Renal pelvis (tissue), 12 donors: ENCODE measurements at places on chromosomes 4 and X. TPM values are rescaled to one million over a fixed set of nuclear protein-coding genes. Genes with fewer than 3 reads are reported as not detected.

GRCh38 chrX:39941332-39941920 lies 156.3 kb downstream of the BCOR start:
- DNase-seq = no peak

DNA sequence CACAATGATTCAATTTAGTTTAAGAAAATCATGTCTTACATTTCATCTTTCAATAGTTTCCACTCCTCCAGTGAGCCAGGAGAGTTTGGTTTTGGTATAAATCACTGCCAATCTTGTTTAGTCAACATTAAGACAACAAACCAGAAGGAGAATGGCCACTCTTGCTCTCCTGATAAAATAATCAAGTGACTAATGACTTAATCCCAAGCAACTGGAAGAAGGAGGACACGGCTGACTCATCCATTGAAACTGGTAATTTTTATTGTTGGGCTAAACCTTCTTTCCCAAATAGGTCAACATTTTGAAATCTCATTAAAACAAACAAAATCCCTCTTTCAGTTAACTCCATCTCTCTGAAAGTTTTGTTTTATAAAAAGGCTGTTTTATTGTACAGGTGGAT lies 230.2 kb downstream of the CLCN4 start:
- DNase-seq = no peak

DNA sequence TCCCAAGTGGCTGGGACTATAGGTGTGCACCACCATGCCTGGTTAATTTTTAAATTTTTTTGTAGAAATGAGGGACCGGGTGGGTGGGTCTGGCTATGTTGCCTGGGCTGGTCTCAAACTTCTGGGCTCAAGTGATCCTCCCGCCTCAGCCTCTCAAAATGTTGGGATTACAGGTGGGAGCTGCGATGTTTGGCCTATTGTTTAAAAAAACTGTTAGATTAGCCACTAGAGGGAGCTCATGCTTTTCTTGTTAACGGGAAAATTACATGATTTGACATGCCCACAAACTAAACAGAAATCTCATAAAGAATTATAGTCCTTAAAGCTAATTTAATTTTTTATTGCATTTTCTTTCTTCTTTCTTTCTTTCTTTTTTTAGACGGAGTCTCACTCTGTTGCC lies 5.0 kb upstream of the SDAD1 start:
- no peak for DNase-seq

DNA sequence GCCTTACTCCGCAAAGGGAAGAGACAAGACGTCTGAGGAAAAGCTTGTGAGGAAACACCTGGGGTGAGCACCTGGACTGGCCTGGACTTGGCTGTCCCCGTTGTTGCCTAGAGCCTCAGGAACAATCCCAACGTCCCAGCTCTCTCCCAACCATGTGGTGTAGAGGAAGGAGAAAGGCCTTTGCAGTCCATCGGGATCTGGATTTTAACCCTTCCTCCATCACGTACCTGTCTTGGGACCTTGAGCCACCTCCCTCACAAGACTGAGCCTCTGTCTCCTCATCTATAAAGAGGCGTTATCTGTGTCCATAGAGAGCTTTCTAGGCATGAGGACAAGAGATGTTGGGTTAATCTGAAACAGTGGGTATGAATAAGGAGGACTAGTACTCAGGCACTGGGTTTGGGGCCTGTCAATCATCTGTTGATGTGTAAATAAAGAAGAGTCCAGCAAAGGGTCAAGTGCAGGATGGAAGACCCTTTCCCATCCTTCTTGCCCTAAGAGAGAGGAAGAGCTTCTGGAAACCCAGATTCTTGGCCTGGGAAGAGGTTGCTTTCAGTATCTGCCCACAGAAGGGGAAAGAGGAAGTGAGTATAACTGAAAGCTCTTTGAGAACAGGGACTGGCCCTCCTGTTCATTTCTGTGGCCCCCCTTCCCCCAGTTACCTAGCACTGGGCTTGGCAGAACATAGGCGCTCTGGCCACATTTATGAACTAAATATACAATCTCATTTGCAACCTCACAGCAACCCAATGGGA lies 137.1 kb downstream of the PJA1 start:
- no peak for DNase-seq

DNA sequence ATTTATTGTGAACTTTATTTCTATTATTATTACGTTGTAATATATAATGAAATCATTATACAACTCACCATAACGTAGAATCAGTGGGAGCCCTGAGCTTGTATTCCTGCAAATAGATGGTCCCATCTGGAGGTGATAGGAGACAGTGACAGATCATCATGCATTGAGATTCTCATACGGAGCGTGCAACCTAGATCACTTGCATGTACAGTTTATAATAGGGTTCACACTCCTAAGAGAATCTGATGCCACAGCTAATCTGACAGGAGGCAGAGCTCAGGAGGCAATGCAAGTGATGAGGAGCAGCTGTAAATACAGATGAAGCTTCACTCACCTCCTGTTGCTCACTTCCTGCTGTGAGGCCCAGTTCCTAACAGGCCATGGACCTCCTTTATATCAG lies 2170.2 kb downstream of the PCDH7 start:
- DNase-seq = no peak

GRCh38 chrX:134580907-134581306 lies 77.4 kb downstream of the PLAC1 start:
- no peak for DNase-seq

- DNase-seq = no peak
Observed at GRCh38 chr4:20358110-20358509, 106.4 kb downstream of the SLIT2 start.

DNA sequence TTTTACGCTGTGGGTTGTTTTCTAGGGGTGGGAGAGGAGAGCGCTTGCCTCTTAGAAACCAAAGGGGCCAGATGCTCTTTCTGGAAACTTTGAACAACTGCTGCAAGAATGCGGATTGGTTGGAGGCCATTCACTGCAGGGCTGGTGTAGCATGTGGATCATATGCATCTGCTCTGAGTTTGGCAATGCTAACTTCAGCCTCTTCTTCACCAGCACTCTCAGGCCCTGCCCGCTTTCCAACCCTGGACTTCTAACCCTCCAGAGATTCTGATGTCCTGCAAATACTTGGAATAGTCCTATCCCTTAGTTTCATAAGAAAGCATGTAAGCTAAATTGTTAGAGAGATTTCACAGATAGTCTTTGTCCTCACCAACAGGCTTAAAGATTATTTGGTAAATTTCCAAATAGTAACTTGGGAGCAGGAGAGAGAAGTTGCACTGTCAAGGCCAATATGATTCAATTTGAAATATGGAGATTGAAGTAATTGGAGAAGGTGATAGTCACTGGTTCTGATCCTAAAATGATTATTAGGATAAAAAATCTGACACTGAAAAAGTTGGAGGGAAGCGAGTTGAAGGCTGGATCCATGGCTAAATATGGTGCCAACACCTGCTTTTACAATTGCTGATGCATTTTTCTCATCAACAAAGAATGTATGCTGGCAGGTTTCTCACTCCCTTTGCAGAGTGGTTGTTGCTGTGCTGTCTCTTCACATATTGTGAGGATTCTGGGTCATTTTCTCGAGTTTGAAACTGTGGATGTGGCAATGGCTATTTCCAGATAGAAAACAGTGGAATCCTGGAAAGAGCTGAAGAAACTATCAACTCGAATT lies 210.4 kb downstream of the PTTG2 start:
- DNase-seq = no peak

GRCh38 chr4:150299816-150300215 lies 221.6 kb downstream of the DCLK2 start:
- no peak for DNase-seq

DNA sequence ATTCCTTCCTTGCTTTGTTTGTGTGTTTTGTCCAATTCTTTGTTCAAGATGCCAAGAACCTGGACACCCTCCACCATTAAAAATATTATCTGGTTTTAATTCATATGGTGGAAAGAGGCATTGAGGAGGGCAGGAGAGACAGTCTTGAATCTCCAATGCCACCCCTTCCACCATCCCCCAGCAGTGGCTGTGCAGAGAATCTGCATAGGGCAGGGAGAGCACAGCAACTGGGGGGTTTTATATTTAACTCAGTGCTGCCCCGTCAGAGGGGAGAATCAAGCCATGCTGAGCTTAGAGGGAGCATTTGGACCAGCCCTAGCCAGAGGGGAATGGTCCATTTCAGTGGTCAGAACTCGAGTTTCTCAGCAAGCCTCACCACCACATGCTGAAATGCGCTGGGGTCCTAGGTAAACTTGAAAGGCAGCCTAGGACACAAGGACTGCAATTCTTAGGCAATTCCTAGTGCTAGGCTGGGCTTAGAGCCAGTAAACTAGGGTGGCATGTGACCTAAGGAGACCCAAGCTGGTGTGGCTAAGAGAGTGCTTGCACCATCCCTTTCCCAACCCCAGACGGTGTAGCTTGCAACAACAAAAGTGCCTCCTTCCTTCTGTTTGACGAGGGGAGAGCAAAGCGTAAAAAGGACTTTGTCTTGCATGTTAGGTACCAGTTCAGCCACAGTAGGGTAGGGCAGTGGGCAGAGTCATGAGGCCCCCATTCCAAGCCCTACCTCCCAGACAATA lies 34.2 kb downstream of the CCDC158 start:
- DNase-seq = no peak

- DNase-seq = no peak
Observed at GRCh38 chr4:182169572-182169971, 73.6 kb upstream of the TENM3 start.

GRCh38 chrX:15645266-15645665 lies 19.3 kb downstream of the CLTRN start:
- DNase-seq = no peak

GRCh38 chr4:149741186-149741831 lies 74.3 kb downstream of the IQCM start:
- no peak for DNase-seq

GRCh38 chrX:63530654-63531053 lies 179.5 kb upstream of the SPIN4 start:
- no peak for DNase-seq

DNA sequence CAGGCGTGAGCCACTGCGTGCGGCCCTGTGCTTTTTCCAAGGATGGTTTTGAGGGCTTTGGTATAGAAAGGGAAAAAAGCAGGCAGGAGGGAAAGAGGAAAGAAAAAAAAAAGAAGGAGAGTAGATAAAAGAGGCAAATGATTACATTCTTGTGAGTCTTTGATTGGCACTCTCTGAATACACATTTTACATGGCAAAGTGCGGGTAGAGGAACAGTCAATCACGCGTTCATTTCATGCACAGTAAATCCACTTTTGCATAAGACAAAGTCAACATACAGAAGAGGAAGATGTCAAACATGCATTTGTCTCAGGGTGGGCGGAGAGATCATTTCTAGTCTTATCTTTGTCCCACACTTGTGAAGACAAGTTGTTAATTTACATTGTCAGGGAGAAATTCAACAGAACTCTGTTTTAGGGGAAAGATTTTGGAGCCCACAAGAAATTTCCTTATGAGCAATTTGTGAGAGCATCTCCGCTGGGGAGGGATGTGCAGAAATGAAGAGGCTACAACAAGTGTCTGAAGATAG lies 183.2 kb downstream of the DHRSX start:
- no peak for DNase-seq

GRCh38 chrX:18390941-18391538 lies 34.4 kb upstream of the CDKL5 start:
- DNase-seq = peak; percentile 29

DNA sequence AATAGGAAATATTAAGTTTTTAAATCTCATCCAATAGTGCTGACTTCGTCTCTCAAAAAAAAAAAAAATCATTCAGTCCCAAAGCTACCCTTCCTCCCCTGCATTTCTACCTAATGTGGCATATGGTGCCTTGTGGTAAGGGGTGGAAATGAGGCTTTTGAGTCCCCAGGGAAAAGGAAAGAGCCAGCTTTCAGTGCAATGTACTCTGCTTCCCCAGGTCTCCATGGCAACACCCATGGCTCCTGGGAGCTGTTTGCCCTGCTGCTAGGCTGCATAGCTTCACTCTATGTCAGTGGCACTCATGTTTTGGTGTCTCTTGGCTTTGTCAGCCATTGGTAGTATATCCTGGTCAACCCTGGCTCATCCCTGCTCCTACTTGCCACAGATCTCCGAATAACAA lies 175.9 kb downstream of the SLC39A8 start:
- DNase-seq = peak; percentile 21

DNA sequence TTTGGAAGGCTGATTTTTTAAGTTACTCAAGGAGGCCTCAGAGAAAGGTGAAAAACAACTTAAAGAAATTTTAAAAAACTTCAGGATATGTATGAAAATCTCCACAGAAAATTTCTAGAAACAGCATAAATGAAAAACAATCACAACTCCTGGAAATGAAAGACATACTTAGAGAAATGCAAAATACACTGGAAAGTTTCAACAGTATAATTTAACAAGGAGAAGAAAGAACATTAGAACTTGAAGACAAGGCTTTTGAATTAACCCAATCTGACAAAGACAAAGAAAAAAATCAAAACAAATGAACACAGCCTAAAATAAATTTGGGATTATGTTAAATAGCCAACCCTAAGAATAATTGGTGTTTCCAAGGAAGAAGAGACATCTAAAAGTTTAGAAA lies 300.5 kb downstream of the ANTXR2 start:
- no peak for DNase-seq

- DNase-seq = no peak
Observed at GRCh38 chr4:127975121-127975770, 10.0 kb downstream of the ABHD18 start.

DNA sequence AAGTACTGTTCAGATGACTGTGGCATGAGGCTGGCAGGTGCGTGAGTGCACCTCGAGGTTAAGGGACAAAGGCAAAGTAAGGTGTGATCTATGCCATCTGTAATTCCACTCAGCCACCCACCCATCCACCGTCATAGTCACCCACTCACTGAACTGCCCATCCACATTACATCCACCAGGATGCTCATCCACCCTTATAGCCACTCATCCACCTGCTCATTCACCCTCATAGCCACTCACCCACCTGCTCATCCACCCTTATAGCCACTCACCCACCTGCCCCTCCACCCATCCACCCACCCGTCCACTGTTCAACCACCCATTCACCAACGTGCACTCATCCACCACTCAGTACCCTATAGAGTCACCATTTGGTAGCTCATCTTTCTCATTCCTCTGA lies 64.1 kb upstream of the UXT start:
- DNase-seq = no peak

DNA sequence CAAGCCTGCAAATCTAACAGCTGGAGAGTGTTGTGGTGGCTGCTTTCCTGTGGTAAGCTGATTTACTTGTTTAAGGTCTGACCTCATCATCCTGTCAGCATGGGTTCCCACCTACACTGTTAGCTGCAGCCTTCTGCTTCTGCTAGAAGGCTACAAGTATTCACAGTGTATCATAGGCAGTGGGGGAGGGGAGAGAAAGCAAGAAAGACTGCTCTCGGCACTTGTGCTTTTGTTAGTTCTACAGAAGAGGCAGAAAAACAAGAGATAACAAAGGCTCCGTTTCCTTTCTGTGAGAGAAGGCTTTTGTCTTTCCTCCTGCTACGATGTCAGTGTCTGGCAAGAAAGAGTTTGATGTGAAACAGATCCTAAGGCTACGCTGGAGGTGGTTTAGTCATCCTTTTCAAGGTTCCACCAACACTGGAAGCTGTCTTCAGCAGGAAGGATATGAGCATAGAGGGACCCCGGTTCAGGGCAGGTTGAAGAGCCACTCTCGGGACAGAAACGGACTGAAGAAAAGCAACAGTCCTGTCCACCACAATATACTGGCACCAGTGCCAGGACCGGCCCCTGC lies at the start of gene KLHL4:
KLHL4 (plus strand) TSS at position 232 of the 571 bp plus-strand sequence; CDS start at position 324, 92 bp downstream.
- DNase-seq = peak; percentile 50

The SGCB gene
- polyA plus RNA-seq = 42.2 TPM

The NKRF gene
- polyA plus RNA-seq = 14.1 TPM

The CFP gene
- 1.7 TPM for polyA plus RNA-seq

The SRPX2 gene
- polyA plus RNA-seq = 11.8 TPM

The GPR143 gene
- polyA plus RNA-seq = 13.5 TPM

The RELL1 gene
- 7.7 TPM for polyA plus RNA-seq

The N4BP2 gene
- 25.7 TPM for polyA plus RNA-seq

The FOXR2 gene
- polyA plus RNA-seq = not detected

The SERPINA7 gene
- polyA plus RNA-seq = 0.28 TPM

The STOX2 gene
- polyA plus RNA-seq = 13.2 TPM

The NMU gene
- 12.1 TPM for polyA plus RNA-seq

The ADGRA3 gene
- 52.1 TPM for polyA plus RNA-seq

The NR3C2 gene
- polyA plus RNA-seq = 15.9 TPM

The SCOC gene
- 123 TPM for polyA plus RNA-seq
